DMS79 (cell line): ENCODE measurements at places on chromosomes 5 and 9.

DNA sequence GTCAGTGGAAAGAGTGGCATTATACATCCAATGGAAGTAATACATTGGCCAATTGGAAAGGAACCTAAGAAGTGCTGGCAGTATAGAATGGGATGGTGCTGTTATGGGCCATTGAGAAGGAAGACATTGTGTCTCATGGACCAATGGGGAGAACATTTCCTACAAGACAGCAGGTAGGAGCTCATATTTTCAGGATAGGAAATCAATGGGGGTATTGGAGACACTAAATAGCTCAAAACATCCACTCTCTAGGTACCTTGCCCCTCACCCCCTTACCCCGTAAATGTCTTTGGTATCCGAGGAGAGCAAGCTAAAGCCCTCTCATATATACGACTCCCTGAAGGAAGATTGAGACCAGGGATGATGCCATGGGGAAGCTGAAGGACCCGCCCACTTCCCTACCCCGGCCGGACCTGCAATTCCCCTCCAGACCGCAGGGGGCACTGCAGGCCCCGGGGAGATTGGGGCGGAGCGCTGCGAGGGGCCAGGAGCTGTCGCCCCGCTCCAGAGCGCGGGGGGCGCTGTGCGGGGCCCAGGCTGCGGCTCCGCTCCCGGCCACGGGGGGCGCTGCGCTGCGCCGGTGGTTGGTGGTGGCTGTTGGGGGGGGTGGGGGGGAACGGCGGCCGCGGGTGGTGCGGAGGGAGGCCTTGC, at the start of gene KDM3B:
Gene KDM3B, plus strand, starts transcription at position 615 of the 651 bp plus-strand sequence. CDS start 111 bp downstream, outside the sequence.
- peak; percentile 18 for DNase-seq

- peak; percentile 63 for DNase-seq
Measured at GRCh38 chr5:672329-673160, 20.6 kb downstream of the TPPP start.

DNA sequence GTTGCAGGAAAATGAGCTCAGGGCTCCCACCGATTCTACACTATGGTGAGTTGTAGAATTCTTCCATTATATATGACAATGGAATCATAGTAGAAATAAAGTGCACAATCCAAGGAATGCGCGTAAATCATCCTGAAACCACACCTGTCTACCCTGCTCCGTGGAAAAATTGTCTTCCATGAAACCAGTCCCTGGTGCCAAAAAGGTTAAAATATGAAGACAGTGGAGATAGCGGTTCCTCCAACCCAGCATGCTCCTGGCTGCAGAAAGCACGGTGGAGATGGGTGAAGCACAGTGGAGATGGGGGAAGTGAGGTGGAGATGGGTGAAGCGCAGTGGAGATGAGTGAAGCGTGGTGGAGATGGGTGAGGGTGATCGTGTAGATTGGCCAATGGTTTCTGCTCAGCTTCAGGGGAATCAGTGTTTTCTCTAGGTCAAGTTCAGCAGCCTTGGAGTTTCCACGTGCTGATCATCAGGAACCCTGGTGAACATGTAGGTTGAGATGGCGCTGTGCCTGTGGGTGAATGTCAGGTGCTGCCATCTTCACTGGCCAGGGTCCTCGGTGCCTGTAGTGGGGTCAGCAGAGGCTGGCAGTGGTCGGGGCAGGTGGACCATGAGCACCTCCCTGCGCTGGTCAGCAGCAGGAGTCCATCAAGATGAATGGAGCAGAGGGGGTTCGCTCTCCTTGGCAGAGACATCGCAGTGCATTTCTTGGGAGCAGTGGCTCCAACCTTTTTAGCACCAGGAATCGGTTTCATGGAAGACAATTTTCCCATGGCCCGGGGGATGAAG, 20.3 kb downstream of the PAEP start:
- DNase-seq = no peak

DNA sequence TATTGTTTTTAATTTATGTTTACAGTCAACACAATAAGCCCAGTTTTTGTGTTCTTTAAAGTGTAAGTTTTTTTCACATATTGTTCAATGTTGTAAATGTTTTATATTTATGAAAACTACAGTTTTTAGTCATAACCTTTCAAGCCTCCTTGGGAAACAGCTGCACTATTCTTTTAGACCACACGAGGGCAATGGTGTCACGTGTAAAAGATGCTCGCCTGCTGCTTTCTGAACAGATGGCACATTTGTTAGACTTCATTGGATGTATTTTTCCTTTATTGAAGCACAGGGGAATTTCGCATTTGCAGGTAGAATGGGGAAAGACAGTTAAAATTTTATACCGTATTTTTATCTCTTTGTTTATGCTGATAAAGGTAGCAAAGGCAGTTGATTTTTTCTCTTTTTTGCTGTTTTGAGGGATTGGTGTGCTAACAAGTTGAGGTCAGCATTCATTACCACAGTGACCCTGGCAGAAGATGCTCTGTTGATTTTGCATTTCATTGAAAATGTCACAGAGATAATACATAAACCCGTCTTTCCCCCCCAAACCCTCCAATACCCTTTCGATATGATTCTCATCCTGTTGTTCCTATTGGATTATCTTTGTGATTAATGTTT, 59.0 kb downstream of the MAT2B start:
- DNase-seq = no peak

- peak; percentile 25 for DNase-seq
Measured at GRCh38 chr9:3793971-3794383, 268.2 kb upstream of the RFX3 start.
